Thyroid gland (tissue), 4 donors: ENCODE measurements at places on chromosomes 4 and X. TPM values are rescaled to one million over a fixed set of nuclear protein-coding genes. Genes with fewer than 3 reads are reported as not detected.

GRCh38 chr4:141642063-141642462, 5.7 kb downstream of the IL15 start:
- no peak overlapping the region for H3K27ac ChIP-seq
- no peaks in the 10 kb centered on the region for H3K27me3 ChIP-seq

DNA sequence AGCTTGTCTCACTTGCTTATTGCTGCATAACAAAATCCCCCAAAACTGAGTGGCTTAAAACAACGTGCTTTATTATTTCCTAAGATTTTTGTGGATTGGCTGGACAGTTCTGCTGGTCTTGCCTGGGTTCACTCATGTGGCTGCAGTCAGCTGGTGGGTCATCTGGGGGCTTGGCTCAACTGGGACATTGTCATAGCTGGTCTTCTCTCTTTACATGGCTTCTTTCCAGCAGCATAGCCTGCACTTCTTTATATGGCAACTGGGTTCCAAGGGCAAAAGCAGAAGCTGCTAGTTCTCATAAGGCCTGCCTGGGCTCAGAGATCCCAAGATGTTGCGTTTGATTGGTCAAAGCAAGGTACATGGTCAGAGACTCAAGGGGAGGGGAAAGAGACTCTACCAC, 33.7 kb upstream of the STAG2 start:
- H3K36me3 ChIP-seq: no peaks in the 10 kb centered on the region
- no peaks in the 10 kb centered on the region for H3K4me1 ChIP-seq
- DNase-seq: no peak

GRCh38 chrX:4655743-4656142, 942.3 kb upstream of the PRKX start:
- no peaks in the 10 kb centered on the region for H3K4me1 ChIP-seq
- H3K4me3 ChIP-seq: no peak overlapping the region
- H3K27me3 ChIP-seq: no peaks in the 10 kb centered on the region
- H3K27ac ChIP-seq: no peak overlapping the region
- no peak for DNase-seq

- peak overlapping the region; percentile 84 for H3K27ac ChIP-seq
- DNase-seq: no peak
- no peaks in the 10 kb centered on the region for H3K27me3 ChIP-seq
- no peak overlapping the region for H3K4me3 ChIP-seq
These were observed 9.2 kb downstream of the APBB2 start for GRCh38 chr4:41205130-41205529.

DNA sequence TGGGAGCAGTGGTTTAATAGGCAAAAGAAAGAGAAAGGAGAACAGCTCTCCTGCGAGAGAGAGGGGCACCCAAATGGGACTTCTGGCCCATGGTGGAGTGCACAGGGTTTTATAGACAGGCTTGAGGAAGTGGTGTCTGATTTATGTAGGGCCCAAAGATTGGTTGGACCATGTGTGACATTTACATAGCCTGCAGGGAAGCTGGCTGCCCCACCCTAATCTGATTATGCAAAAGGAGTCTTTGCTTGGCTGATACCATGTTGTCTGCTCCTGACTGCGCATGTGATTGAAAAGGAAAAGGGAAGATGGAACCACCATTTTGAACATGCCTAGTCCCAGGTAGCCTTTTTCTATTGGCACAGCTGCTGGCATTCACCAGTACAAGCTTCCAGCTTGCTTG, 100.0 kb upstream of the DIPK2B start:
- H3K4me3 ChIP-seq: no peak overlapping the region
- H3K4me1 ChIP-seq: no peaks in the 10 kb centered on the region
- no peak for DNase-seq
- no peaks in the 10 kb centered on the region for H3K27me3 ChIP-seq
- no peaks in the 10 kb centered on the region for H3K36me3 ChIP-seq

- no peak for DNase-seq
- H3K4me1 ChIP-seq: no peaks in the 10 kb centered on the region
- no peaks in the 10 kb centered on the region for H3K27me3 ChIP-seq
- no peaks in the 10 kb centered on the region for H3K36me3 ChIP-seq
- no peak overlapping the region for H3K4me3 ChIP-seq
- no peak overlapping the region for H3K27ac ChIP-seq
These were observed 61.1 kb upstream of the DCTD start for GRCh38 chr4:182978152-182978827.

DNA sequence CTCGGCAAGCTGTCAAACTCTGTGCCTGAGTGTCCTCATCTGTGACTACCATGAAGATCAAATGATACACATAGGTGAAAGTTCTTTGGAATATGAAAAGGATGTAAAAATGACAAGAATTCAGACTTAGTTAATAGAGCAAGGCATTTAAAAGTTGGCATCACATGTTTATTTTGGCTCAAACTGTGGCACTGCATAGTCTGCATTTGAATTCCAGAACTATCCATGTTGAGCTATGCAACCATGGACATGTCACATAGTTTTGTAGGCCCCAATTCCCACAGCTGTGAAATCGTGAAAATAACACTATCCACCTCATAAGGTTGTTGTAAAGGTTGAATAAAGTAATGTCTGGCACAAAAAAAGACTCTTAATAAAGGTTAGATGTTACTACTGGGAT, 33.9 kb downstream of the AFF2 start:
- H3K4me1 ChIP-seq: no peaks in the 10 kb centered on the region
- H3K4me3 ChIP-seq: no peak overlapping the region
- no peaks in the 10 kb centered on the region for H3K36me3 ChIP-seq
- H3K27ac ChIP-seq: no peak overlapping the region
- DNase-seq: no peak

DNA sequence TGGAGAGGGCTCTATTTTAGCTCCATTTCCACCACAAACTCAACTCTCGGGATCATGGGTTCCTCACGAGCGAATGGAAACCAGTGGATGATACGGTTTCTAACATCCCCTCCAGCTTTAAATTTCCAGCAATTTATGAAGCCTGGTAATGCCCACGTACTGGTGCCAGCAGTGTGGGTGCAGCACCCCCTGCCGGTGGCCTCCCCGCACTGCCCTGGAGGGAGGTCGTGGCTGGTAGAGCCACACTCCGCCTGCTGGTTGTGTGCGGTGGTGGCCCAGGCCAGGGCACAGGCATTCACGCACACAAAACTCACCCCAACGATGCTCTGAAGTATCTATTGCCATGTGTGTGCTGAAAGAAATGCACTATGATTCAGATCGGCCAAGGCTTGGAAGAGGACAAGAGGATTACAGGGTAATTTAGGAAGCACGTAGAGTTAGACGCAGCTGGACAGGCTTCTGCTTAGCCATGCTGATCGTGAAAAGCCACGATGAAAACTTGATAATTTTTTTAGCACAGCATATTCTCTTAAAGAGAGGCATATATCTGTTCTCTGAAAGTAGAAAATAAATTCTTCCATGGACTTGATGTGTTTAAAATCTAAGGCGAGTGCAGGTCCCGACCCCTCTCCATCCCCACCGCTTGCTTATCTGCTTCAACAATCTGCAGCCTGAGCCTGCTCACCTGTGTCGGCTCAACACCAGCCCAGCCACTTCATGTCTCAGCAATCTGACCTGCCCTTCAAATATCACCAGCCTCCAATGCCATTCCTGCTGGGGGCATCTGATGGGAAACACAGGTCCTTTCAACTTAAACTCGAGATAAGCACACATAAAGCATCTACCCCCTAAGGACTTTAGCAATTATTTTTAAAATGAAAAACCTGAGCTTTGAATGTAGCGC, 59.1 kb downstream of the SCD5 start:
- peak; percentile 81 for DNase-seq
- peaks cover 10% of the 10 kb centered on the region for H3K4me1 ChIP-seq
- peak overlapping the region; percentile 63 for H3K27ac ChIP-seq
- H3K4me3 ChIP-seq: no peak overlapping the region

The EVC gene
- 39.1 TPM for total RNA-seq
